GOT3 (cell line): ENCODE measurements at places on chromosomes 7 and 10.

DNA sequence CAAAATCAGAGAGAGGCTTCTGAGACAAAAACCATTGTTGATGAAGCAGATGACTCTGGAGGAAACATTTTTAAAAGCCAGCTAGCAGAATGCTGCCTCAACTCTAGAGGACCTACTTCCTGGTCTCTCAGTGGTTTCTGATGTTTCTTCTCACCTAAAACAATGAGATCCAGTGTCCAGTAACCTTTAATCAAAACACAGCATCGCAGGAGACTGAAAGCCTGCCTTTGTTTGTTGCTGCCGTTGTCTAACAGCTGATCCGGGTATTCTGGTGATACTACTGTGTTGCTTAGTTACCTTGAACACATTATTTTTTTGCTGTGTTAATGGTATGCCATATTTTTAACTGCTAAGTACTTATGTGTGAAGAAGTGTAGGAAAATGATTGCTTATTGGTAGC is 70.9 kb downstream of the WIPF3 start:
- DNase-seq = no peak

- no peak for DNase-seq
These were observed 11.0 kb upstream of the ZNF22 start for GRCh38 chr10:44989597-44990301.

DNA sequence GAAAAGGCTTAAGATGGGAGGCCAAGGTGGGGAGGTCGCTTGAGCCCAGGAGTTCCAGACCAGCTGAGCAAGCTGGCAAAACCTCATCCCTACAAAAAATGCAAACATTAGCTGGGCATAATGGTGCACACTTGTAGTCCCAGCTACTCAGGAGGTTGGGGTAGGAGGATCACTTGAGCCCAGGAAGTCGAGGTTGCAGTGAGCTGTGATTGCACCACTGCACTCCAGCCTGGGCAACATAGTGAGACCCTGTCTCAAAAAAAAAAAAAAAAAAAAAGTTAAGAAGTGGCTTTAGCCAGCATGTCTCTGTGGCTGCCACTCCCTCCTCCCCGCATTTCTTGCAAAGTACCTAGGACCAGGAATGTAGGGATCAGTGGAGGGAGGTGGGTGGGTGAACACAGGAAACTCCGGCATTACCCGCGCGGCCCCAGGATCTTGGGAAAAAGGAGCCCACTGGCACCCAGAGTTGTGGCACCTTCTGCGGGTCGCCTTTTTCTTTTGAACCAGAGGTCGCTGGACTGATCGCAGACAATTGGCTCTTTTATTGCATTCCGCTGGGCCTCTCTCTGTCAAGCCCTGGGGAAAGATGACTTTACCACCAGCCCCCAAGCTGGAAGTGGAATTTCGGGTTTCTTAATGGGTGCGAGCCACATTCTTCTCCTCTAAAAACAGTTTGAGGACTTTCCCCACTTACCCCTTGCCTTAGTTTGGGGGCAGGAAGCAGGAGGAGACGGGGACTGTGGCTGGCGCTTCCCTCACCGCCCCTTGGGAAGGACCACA is 3.5 kb downstream of the VGF start:
- no peak for DNase-seq

GRCh38 chr7:44117801-44118429 is 5.4 kb downstream of the POLD2 start:
- DNase-seq = no peak

- no peak for DNase-seq
These were observed 64.1 kb downstream of the DOCK1 start for GRCh38 chr10:126969310-126969709.

DNA sequence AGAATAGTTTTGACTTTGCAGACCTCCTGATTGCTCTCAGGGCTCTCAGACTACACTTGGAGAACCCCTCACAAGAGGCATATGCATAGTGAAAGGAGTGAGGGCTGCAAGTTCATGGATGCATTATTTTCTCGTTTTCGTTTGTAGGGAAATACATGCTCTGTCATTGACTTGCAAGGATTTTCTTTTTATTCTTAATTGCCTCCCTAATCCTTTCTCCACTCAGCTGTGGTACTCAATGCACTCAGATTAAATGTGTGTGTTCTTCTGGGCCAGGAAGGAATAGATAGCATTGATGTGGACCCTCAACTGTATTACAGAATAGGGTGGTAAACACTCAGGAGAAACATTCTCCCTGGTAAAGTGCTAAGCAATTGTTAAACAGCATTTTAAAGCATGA is 188.7 kb downstream of the CACNB2 start:
- no peak for DNase-seq

DNA sequence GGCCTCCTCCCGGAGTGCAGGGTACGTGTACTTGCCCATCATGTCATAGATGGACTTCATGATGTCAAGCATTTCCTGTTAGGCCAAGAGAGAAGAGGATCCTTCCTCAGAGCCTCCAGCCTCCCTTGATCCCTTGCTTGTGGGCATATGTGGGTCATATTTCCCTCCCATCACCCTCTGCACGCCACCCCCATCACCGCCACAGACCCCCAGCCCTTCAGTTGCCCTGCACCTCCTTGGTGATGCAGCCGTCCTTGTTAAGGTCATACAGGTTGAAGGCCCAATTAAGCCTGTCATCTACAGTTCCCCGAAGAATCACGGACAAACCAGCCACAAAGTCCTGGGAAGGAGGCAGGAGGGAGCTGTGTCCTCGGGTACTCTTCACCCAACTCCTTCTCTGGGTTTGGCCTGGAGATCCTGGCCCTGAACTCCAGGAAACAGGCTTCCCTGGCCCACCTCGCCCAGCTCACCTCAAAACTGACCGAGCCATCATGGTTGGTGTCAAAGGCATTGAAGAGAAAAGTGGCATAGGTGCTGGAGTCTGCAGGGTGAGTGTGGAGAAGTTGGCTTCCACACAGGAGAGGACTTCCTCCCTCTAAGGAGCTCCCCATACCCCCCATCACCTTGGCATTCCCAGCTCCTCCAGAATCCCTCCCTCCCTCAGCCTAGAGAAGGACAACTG is 9.8 kb upstream of the OGA start:
- DNase-seq = no peak

DNA sequence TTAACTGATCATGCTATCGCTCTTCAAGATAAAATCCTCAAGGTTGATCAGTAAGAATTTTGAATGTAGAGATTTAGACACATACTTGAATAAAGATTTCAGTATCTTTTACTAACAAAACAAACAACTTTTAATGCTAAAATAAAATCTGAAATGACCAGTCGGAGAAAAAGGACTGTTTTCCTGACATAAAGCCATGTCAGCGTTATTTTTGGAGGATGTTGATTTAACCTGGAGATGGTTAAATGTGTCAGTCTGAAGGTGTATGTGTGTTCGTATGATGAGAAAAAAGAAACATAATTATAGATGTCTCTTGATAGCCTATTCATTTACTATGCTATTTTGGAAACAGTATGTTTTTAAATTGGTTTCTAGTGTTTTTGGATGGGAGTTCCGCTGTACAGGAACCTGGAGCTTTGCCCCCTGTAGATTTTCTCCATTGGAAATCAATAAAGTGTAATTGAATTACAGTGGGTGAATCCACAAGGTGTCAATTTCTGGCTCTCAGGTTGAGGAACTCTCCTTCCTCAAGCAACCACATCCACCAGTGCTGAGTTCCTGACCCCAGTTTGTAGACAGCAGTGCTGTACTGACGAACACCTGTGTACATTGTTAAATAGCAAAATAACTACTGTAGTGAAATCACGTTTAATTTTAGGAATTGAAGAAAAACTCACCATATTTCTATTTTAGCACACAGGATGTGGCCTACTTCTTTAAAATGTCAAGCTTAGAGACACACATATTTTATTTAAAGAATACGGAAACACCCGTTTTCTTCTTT is 670.1 kb downstream of the MAGI2 start:
- DNase-seq = no peak

DNA sequence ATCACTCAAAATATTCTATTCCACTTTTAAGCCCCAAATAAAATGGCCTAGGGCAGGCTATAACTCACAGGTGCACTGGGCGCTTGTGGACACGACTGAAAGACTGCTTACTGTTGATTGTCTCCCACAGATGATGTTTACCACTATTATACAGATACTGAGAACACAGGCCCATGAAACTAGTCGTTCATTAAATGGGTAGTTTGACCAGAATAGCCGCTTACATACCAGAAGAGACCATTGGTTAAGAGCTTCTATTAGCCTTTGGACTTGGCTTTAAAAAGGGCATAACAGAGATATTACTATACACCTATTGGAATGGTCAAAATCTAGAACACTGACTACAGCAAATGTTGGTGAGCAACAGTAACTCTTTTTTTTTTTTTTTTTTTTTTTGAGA is 4.3 kb downstream of the CCDC6 start:
- no peak for DNase-seq

DNA sequence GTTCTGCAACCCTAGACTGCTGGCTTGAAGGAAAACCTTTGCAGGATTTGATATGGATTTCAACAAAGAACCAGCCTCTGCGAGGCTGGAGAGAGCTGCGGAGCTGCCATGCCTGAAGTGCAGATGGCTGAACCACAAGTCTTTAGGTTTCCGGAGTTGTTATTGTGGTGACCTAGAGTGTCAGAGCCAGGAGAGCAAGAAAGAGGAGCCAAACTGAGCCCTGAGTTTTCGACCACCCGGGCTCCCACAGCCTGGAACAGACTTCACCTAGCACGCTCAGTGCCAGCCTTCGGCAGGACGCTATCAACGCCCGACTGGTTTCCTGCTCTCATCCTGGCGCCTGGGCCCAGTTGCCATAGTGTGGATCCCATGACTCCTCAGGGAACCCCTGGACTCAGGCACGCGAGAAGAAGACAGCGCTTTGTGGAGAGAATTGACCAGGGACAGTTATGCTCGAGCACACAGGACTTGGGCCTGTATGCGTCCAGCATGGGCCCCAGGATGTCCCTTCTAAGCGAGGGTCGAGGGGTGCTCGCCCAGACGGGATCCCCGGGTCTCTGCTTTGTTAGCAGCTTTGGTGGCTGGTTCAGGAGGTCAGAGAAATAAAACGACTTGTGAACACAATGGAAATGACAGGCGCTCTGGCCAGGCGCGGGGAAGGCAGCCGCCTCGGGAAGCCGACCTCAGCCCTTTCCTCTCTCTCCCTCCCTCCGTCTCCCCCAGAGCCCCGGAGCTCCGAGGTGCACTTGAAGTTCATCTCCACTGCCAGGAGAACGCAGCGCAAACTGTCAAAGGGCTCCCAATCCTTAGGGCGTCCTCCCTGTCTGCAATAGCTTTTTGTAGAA is 1.8 kb upstream of the GAD2 start:
- no peak for DNase-seq

GRCh38 chr10:6218692-6219493 is 16.2 kb downstream of the PFKFB3 start:
- no peak for DNase-seq

DNA sequence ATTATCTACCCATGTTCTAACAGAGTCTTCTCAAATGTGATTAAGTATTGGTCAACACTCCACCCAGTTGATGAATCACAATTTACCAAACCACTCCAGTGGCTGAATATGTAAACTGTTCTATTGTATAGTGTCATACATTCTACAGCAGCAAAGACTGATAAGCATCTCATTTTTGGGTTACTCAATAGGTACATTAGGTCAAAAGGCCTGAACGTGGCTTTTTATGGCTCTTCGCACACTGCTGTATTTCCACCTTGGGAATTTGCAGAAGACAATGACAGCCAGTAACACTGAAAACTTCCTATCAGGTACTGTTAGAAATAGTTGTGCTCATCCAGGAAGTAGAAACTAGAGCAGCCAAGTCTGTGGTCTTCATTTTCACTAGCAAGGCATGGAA is 166.9 kb downstream of the GLI3 start:
- DNase-seq = no peak
